Activated T-helper 1 cell treated with anti-CD3 and anti-CD28 coated beads, Interleukin-2, amount 50 U/mL, for 16 hours (primary cell): ENCODE measurements at places on chromosomes 2 and 18.

- DNase-seq = no peak
Measured at GRCh38 chr2:97781981-97782380, 68.6 kb downstream of the ZAP70 start.

- no peak for DNase-seq
Measured at GRCh38 chr2:19804639-19805260, 97.0 kb downstream of the TTC32 start.

- no peak for DNase-seq
Measured at GRCh38 chr2:61841286-61841685, 12.6 kb downstream of the FAM161A start.

DNA sequence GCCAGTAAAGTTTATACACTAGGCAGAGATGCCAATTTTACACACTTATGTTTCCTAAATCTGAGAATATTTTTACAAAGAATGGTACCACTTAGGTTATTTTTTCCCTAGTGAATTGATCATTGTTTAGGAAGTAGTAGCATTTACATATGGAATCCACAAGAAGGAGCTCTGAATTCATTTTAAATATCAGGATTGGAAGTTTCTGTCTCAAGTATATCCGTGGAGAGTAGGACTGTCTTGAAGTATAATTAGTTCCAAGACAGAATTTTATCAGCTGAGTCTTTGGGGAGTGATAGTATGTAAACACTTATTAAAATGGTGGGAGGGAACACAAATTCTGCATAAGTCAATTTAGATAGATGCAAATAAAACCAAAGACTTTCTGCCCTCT lies 82.3 kb upstream of the FAM98A start:
- DNase-seq = no peak

GRCh38 chr2:96526615-96527285 lies 9.8 kb upstream of the ARID5A start:
- DNase-seq = no peak

DNA sequence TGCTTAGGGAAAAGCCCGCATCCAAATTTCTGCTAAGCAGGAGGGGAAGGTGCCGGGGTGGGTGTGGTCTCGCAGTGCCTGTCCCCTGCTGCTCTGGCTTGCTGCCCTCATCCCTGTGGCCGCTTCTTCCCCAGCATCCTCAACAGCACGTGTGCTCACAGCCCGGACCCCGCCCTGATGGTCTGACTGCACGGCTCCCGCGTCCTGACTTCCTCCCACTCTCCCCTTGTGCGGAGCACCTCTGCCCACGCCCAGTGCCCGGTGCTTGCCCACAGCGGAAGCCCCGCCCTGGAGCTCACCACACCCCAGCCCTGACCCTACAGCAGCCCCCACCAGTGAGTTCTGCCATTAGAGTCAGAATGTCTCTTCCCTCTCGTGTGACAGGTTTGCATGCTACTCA lies 277.9 kb downstream of the NDUFA10 start:
- DNase-seq = no peak

- DNase-seq = no peak
Measured at GRCh38 chr2:3253913-3254441, 123.6 kb downstream of the EIPR1 start.

DNA sequence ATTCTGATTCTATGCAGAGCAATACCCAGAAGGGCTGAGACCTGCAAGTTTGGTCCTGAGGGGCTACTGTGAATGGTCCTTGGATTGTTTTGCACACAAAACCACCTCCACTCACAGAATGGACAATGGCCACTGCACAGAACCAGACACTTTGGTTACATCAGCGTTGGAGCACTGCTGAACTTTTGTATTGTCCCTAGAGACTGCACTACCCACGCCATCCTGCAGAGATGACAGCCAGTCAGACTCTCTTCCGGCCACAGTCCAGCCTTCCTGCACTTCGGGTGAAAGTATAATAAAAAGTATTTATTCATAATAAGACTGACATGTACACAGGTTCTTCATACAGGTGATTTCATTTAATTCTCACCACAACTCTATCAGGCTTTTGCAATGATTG lies 35.7 kb downstream of the CELF4 start:
- no peak for DNase-seq

DNA sequence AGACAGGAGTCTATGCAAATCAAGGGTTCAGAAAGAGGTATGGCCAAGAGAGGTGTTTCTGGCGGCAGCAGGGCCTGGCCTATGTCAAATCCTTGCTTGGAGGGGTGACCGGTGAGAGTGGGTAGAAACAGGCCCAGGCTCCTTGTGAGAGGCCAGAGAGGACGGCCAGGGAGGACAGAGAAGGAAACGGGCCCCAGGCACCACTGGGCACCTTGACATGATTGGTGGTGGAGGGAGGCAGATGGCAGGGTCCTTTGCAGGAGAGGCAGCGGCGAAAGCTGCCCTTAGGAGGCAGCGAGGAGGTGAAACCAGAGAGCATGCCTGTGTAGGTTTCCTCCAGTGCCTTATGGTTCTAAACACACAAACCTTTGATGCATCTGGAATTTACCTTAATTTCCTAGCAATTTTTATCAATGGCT lies 6.2 kb downstream of the RAMP1 start:
- DNase-seq = no peak

- DNase-seq = no peak
Measured at GRCh38 chr18:6920099-6920955, 190.8 kb downstream of the ARHGAP28 start.

DNA sequence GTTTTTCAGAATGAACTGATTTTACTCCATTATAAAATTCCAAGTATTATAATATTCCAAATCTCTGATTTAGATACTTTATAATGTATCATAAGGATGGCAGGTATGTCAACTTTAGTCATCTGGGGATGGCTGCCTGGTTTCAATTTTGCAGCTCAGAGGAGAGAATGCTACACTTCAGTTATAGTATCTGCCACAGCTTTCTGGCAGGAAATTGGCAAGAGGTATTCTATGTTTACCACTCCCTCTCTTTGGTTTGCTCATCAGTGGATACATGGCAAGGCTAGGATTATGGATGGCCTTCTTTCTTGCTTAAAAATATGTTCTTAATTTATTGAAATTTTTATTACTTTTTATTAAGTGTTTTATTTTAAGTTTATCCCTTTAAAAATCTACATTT lies 67.0 kb upstream of the TNFRSF11A start:
- no peak for DNase-seq

- no peak for DNase-seq
Measured at GRCh38 chr2:27953077-27953476, 62.5 kb downstream of the BABAM2 start.

GRCh38 chr18:8997634-8998033 lies 104.9 kb upstream of the NDUFV2 start:
- DNase-seq = no peak

GRCh38 chr2:151904021-151904420 lies 75.8 kb upstream of the ARL5A start:
- no peak for DNase-seq

DNA sequence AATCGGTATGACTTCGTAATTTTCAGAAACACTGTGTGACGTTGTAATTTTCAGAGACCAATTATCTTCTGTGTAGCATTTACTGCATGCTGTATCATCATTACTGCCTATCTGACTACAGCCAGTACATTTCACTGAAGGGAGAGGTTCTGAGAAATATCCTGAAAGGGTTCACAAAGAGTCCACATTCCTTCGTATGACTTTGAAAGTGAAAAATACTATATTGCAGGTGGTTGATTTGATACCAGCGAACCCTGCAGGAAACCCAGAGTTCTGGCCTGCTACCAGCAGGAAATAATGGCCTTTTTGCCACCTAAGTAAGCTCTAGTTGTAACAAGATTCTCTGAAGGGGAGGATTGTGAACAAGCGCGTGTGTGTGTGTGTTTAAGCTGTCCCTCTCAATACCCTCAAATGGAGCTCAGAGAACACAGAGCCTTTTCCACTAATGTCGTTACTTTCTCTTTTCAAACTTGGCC lies 155.5 kb downstream of the ARHGAP28 start:
- DNase-seq = no peak

- DNase-seq = no peak
Measured at GRCh38 chr2:143451642-143452281, 322.5 kb downstream of the ARHGAP15 start.

DNA sequence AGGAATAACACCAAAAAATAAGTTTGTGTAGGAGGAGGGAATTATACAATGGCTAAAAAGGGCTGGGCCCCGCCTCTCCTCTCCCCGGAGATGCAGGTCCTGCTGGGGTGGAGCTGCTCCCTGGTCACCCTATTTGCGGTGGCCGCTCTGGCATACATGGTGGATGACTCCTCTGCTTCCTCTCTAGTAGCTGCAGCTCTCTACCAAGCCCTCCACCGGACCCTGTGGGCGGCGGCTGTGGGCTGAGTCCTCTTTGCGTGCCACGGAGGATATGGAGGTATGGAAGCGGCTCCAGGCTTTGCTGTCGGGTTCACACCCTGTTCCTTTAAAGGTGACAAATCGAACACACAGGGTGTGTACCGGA lies 77.1 kb upstream of the SEC11C start:
- DNase-seq = no peak

DNA sequence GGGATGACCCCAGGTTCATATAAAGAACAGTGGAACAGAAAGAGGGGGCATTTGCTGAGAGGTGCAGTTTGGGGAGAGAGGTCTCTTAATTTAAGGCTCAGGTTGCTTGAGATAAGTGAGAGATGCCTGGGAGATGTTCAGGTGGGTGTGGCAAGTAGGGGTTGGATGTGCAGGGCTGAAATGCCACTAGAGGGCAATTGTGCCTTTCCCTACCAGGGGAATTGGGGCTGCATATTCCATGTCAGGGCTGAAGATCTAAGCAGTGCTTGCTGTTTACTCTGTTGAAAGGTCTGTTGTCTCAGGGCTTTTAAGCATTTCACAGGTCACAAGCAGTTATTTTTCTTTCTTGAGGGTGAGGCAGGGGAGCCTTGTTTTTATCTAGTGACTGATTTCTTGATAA lies 7.8 kb downstream of the CCDC85A start:
- no peak for DNase-seq

DNA sequence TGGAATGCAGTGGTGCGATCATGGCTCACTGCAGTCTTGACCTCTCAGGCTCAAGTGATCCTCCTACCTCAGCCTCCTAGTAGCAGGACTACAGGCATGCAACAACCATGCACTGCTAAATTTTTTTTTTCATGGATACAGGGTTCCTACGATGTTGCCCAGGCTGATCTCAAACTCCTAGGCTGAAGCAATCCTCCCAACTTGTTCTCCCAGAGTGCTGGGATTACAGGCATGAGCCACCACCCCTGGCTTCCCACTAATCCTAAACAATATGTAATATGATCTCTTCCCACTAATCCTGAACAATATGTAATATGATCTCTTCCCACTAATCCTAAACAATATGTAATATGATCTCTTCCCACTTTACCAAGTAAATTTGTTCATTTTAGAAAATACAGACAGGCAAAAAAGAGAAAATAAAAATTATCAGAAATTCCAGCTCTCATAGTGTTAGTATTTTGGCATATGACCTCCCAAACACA lies 33.7 kb upstream of the C18orf32 start:
- no peak for DNase-seq

- DNase-seq = no peak
Measured at GRCh38 chr2:233336541-233336940, 17.8 kb upstream of the DGKD start.

DNA sequence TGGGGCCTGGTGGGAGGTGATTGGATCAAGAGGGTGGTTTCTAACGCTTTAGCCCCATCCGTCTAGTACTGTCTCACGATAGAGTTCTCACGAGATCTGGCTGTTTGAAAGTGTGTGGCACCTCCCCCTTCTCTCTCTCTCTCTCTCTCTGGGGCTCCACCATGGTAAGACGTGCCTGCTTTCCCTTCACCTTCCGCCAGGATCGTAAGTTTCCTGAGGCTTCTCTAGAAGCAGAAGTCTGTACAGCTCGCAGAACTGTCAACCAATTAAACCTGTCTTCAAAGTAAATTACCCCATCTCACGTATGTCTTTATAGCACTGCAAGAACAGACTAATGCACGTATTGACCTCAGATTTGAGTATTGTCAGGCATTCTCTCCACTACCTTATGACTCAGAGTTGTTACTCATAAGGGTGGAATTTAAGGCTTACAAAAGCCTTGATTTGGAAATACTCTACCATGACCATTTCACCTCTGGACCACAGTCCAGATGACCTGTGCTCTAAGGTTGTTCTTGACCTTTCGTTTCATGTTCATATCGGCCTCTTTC lies 99.5 kb upstream of the AGAP1 start:
- no peak for DNase-seq

GRCh38 chr2:133424876-133425275 lies 143.4 kb downstream of the NCKAP5 start:
- no peak for DNase-seq

GRCh38 chr2:5886462-5886861 lies 194.3 kb downstream of the SOX11 start:
- DNase-seq = no peak

DNA sequence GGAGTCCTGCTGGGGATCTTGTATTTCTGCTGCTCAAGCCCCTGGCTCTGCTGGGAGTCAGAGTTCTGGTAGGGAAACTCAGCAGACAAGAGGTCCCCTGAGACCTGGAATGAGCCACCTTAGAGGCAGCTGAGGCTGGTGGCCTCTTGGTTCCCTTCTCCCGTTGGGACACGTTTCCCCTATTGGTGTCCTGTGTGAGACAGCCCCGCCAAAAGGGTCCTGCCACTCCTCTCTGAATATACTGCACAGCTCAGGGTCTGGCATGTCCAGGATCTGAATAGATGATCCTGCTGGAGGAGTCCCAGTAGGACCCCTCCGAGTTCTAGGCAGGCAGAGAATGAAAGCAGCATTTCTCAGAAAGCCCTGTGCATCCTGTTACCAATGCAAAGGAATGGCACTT lies 2.0 kb upstream of the RALB start:
- no peak for DNase-seq

- no peak for DNase-seq
Measured at GRCh38 chr2:197073701-197074433, 147.4 kb upstream of the PGAP1 start.

DNA sequence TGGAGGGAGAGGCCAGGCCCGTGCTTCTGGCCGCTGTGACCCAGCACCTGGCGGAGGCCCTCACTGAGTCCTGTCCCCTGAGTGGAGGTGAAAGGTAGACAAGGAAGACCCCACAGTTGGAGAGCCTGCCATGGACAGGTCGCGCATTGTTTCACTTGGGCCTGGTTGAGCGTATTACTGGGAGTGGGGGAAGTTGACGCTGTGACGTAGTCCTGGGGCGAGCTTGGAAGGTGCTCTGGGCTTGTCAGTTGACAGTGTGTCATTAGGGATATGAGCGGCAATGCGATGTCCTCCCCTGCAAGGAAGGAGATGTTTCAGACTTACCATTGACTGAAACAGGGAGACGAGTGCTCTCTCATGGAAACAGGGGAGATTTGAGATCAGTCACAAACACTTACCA lies 127.1 kb downstream of the SH3RF3 start:
- DNase-seq = no peak

DNA sequence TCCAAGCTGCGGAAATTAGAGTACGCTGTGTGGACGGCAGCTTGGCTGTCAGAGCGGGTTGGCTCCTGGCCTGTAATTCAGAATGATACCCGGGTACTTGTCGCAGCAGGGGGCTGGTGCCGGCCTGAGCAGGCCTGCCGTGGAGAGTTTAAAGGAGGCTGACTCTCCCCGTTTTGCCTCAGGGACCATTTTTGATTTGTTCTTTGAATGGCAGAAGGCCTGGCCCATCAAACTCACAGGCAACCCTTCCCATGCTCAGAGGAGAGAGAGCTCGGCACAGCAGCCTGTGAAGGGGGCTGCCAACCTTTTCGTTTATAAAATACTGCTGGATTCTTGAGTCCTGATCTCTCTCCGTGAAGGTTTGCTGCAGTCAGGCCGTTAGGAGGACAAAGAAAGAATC lies 151.3 kb downstream of the KLHL29 start:
- DNase-seq = no peak
